Stimulated activated naive B cell treated with anti-CD40 and anti-IgM and Interleukin-4, amounts not matched to agents 10 μg/mL and 1 μg/mL and 100 μg/mL, for 72 hours (primary cell): ENCODE measurements at places on chromosomes 5 and 9.

DNA sequence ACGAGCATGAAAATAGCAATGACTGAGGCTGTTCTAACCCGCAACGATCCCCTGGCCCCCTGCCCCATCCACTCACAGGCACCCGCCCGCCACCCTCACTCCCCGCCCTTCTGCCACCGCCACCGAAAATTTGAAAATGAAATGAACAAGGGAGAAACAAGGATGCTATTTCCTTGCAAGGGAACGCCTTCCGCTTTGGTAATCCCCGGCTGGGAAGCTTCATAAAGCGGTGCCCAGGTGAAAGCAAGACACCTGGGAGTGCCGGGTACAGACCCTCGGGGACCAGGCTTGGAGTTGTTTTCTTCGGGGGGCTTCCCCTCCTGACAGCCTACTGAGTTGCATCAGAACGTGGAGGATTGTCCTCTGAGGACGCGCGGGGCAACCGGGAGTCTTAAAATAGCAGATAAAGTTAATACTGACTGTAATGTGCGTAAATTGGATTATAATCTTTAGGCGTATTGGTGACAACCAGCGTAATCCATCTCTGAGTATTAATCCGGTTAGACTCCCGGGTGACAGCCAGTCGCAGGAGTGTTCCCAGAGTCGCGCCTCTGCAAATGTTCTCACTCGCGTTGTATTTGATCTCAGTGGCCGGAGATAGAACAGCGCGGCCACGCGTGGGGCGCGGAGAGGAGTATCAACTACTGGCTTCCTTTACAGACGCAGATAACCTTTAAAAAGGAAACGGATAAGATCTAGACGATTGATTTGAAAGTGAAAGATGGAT lies 885 bp upstream of the MLLT3 start:
- DNase-seq, result no peak
- H3K27me3 ChIP-seq, result peaks cover 11% of the 10 kb centered on the region
- H3K4me1 ChIP-seq, result peaks cover 20% of the 10 kb centered on the region
- peak overlapping the region; percentile 32 for H3K27ac ChIP-seq
- H3K36me3 ChIP-seq, result peaks cover 1% of the 10 kb centered on the region
- peak overlapping the region; percentile 97 for H3K4me3 ChIP-seq

GRCh38 chr5:141496038-141496437 lies 7.2 kb downstream of the PCDHGC5 start:
- peaks cover 31% of the 10 kb centered on the region for H3K27me3 ChIP-seq
- no peak overlapping the region for H3K27ac ChIP-seq
- no peaks in the 10 kb centered on the region for H3K36me3 ChIP-seq
- no peak overlapping the region for H3K4me3 ChIP-seq
- no peak for DNase-seq

DNA sequence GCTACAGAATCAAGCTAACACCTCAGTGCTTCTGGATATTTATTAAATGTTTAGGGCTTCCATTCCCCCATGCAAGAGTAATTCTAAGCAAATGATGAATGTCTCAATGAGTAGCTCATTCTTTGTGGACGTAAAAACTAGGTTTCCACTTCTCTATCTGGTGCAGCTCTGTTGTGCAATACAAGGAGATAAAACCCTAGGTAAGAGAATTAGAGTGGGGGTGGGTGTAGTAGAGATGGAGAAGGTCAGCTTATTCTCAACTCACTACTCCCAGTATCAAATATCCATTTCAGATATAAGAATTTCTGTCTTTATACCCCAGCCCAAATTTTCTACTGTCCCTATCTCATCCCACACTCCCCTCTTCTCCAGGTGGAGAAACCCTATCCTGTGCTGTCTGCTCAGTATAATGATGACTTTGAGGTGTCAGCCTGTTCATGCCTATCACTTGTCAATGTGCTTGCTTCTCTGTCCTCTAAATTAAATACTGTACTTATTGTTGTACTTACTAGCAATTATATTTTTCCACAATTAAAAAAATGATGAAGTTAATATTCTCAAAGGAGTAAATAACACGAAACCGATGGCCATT lies 4.3 kb upstream of the FYB1 start:
- H3K4me1 ChIP-seq, result no peaks in the 10 kb centered on the region
- DNase-seq, result no peak
- H3K4me3 ChIP-seq, result no peak overlapping the region
- H3K27ac ChIP-seq, result no peak overlapping the region

DNA sequence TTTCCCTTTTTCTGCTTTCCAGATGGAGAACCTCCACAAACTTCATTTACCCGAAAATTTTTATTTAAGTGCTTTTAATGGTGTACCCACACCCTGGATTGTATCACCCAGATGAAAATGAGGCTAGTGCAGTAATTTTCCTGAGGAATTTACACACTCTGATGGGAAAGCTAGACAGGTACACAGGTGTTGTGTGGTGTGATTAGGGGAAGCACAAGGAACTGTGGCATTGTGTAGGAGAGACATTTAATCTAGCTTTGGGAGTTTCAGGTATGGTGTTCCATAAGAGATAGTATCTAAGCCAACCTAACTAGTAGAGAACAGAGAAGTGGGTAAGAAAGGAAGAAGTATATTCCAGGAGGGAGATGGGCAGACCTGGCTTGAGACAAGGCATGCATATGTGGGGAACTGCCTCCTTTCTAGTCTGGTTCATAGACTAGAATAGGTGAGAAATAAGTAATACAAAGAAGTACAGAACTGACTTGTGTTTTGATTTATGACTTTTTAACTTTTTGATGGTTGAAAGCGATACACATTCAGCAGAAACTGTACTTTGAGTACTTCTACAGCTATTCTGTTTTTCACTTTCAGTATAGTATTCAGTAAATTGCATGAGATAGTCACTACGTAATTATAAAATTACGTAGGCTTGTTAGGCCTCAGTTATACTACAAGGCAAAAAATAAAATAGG lies 22.9 kb upstream of the ROPN1L start:
- no peak overlapping the region for H3K27ac ChIP-seq
- H3K4me1 ChIP-seq, result peaks cover 32% of the 10 kb centered on the region
- peaks cover 44% of the 10 kb centered on the region for H3K36me3 ChIP-seq
- no peak overlapping the region for H3K4me3 ChIP-seq
- DNase-seq, result no peak

DNA sequence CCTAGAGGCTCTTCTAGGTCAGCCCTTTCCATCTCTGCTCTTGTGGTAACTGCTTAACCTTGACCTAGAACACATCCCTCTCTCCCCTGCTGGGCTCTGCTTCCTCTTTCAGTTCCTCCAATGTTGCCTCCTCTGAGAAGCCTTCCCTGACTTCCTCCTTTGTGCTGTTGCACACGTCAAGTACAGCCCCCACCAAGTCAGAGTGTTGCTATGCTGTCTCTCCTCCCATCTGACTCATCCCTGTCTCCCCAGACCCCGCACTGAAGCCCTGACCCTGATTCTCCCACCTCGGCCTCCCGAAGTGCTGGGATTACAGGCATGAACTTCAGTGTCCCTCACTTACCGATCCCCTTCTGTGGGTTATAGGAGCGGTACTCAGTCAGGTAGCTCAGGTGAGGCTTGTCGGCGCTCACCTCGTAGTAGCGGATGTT lies 10.4 kb upstream of the TRIM14 start:
- no peak overlapping the region for H3K27ac ChIP-seq
- DNase-seq, result peak; percentile 66
- H3K36me3 ChIP-seq, result no peaks in the 10 kb centered on the region
- no peaks in the 10 kb centered on the region for H3K27me3 ChIP-seq
- H3K4me3 ChIP-seq, result peak overlapping the region; percentile 43

GRCh38 chr9:133987446-133987788 lies 4.7 kb downstream of the VAV2 start:
- no peak overlapping the region for H3K4me3 ChIP-seq
- H3K4me1 ChIP-seq, result peaks cover 75% of the 10 kb centered on the region
- no peaks in the 10 kb centered on the region for H3K27me3 ChIP-seq

GRCh38 chr5:78483809-78484521 lies 123.5 kb downstream of the SCAMP1 start:
- H3K36me3 ChIP-seq, result peaks cover 5% of the 10 kb centered on the region
- H3K27me3 ChIP-seq, result no peaks in the 10 kb centered on the region
- H3K4me1 ChIP-seq, result peaks cover 22% of the 10 kb centered on the region
- peak overlapping the region; percentile 59 for H3K27ac ChIP-seq

- peaks cover 39% of the 10 kb centered on the region for H3K27me3 ChIP-seq
- no peaks in the 10 kb centered on the region for H3K36me3 ChIP-seq
- DNase-seq, result no peak
Observed at GRCh38 chr5:170603578-170604565, 100.1 kb downstream of the KCNIP1 start.
